Panc1 (cell line): ENCODE measurements at places on chromosomes 16 and 17.
A peak's percentile ranks its signal among the peaks of the same experiment; 100 is the strongest.

GRCh38 chr17:44155488-44155887, 13.8 kb downstream of the HROB start:
- DNase-seq: no peak

GRCh38 chr17:288802-289356, 63.7 kb downstream of the RPH3AL start:
- DNase-seq: no peak

DNA sequence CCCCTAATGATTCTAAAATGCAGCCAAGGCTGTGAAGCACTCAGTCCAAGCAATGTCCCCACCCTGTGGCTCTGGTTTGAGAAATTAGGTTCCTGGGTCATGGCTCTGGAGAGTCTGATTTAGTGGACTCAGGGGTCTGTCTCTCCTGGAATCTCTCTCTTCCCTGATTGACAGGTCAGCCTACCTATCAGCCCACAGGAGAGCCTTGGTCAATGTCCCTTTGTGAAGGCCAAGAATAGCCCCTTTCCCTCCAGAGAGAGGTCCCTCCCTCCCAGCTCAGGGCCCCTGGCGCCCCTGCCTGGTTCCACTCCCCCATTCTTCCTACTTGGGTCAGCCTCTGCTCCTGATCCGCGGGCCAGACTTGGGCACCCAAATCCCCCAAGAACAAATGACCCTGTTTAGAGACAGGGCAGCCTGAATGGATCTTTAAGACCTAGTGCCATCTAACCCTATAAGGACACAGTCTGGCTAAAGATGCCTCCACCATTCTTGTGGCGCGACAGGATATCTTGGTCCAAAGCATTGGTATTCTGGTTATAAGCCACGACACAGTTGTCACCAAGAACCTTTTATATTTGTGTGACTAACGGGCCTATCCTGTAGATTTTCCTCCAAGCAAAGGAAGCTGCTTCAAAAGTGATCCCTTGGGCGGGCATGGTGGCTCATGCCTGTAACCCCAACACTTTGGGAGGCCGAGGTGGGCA, 38.3 kb upstream of the PRSS54 start:
- DNase-seq: no peak

DNA sequence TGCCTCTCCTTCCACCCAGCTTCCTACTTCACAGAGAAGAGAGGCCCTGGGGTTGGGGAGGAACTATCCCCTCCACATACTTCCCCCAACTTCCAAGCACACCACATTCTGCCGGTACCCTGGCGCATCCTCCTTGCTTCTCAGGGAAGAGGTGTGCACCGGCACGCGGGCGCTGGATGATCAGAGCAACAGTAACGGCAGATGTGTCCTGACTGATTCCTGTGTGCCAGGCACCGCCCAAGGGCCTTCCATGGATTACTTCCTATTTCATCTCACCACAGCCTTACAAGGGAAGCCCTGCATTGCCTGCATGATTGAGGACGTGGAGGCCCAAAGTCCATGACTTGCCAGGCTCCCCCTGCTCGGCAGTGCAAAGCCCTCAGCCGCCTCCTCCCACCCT, 21.1 kb upstream of the MLKL start:
- no peak for DNase-seq

- DNase-seq: no peak
Observed at GRCh38 chr16:54696970-54697369, 233.7 kb upstream of the IRX5 start.

GRCh38 chr16:27289669-27290068, 21.1 kb upstream of the NSMCE1 start:
- DNase-seq: no peak

DNA sequence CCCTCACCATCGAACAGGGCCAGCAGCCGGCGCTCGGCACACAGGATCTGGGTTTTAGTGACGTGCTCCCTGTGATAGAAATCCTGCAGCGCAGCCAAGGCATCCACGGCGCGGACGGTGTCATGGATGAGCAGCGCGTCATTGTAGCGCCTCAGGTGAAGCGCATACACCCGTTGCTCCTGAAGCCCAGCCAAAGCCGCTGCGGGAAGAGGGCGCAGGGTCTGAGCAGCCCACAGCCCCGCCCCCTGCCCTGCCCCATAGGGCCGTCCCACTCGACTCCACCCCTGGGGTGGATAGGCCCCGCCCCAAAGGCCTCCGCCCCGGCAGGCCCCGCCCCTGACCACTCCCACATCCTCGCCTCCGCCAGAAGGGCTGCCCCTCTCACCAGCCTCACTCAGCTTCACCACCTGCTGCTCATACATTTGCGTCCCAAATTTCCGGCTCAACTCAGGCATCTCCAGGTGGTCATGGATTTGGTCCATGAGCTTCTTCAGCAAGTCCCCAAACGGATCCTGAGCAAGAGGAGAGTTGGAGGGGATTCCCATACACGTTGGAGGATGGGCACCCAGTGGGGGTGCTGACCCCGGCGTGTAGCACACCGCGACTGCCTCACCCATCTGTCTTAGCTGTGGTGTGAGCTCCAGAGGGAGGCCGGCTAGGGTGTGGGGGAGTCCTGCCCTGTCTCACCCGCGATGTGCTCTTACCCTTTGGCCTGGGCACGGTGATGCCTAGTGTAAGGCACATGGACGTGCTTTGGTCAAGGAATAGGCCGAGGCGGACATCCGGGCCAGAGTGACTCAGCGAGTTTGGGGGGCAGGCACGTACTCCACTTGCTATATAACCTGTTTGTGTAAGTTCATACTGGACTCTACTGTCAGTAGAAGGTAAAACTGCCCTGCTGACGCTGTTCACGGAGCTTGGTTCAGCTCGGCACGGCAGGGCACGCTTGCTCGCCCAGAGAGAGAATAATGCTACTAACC, 4.6 kb downstream of the DHX58 start:
- no peak for DNase-seq

GRCh38 chr16:8931859-8932258, 31.8 kb downstream of the USP7 start:
- DNase-seq: no peak

- no peak for DNase-seq
Observed at GRCh38 chr17:29592850-29593551, at the start of gene ANKRD13B. Gene ANKRD13B (plus strand): TSS chr17:29593132. CDS start chr17:29593622, 490 bp downstream.

DNA sequence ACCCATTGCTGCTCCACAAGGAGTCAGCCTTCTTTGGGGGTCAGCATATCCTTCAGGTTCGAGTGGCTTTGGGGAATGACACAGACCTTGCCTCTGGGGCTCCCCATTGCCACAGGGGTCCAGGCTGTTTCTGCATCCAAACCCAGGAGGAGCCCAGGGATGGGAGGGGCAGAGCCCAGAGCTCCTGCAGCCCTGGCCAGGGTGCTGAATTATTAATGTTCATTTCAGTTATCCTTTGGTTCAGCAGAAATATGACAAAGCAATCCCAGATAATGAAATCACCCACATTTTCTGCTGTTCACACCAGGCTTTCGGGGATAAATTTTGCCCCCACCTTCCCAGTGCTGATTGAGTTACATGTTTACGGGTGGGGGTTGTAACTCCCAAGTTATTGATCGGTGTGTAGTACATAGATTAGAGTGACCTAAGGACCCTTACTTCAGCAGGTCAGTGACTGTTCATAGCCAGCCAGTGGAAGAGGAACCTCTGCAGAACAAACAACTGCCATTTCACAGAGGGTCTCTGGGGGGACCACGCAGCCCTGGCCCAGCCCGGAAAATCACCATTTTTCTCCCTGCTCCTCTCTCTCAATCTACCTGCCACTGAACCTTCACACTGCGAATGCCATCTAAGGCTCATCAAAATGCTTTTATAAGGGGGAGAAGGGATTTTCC, 240.3 kb upstream of the N4BP1 start:
- DNase-seq: no peak

DNA sequence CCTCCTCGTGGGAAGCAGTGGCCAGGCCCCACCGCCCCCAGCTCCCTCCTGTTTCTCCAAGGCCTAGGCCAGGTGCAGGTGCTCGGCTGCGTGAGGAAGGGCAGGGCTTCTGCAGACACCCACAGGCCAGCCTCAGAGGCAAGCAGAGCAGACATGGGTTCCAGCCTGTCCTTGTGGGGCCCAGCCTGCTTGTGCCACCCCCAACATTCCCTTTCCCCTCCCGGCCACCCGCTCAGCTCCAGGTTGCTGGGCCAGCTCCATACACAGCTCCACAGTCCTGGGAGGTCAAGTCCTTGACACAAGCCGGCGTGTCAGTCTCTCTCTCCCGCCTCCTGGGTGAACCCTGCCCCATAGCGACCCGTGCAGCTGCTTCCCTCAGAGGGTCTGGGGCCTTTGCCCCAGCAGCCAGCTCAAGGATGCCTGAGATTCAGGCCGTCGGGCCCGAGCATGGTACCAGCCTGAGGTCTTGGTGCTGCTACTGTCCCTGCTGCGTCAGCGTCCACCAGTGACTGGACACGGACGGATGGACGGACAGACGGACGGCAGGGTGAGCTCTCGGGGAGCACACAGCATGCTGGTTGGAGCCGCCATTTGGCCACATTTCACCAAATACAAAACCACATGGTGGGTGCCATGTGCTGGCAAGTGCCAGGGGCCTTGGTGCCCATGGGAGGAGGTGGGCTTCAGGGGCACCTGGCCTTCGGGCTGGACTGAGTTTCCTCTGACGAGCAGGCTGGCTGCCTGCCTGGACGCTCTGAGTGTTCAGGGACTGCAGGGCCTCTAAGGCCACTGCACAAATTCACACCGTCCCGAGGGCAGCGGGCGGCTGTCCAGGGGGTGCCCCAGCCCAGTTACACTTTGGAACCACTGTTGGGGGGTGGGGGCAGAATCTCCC, 8.0 kb downstream of the SECTM1 start:
- no peak for DNase-seq

GRCh38 chr16:85945424-85945751, 46.4 kb downstream of the IRF8 start:
- DNase-seq: no peak

DNA sequence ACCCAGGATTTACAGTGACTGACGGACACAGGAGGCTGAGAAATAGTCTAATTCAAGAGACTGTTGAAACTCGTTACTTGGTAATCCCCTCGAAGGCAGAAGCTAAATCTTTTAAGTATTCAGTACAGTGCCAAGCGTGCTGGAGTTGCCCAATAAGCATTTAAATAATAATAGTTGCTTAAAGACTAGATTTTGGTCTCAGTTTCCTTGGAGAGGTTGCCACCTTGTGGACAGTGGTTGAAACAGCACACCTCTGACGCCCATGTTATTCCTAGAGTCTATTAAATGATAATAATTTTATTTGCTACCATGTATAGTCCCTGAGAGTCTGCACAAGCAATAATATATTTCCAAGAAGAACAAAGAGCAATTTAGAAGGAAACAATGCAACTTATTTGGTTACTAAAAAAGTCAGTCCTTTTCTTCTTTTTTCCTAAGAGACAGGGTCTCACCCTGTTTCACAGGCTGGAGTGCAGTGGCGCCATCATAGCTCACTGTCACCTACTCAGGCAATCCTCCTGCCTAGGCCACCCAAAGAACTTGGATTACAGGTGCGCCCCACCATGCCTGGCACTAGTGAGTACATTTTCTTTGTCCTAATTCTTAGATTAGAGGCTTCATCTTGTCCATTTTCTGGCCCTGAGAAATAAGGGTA, 138.0 kb upstream of the NUDT7 start:
- peak; percentile 41 for DNase-seq

GRCh38 chr16:50298075-50298460, 31.7 kb downstream of the ADCY7 start:
- no peak for DNase-seq

DNA sequence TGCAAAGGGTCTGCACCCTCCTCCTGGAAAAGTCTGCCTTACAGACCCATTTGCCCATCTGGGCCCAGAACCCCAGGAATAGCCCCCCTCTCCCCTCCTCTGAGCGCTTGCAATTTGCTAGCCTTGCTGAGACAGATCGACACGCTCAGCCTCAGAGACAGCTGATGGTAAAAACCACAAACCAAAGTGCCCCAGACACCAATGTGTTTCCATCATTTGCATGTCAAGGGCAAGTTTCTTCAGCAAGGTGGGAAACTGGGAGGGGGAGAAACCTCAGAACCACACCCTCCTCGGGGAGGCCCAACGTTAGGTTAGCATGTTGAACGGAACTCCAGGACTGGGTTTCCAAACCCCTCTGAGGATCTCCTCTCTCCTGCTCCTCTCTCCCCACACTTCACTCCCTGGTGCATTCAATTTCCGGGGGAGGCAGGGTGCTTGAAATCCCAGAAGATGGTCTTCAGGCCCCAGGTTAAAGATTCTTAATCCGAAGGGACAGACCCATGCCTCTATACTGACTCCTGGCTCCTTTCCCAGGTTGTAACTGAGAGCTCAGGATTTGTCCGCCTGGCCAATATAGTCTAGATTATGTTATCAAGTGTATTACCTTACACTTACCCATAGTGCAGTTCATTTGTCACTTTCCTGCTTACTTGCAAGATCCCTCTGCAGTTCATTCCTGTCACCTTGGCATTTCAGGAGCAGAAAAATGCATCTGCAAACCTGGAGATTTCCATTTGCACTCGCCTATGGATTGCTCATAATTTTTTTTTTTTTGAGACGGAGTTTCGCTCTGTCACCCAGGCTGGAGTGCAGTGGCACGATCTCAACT, 1.3 kb upstream of the CUEDC1 start:
- no peak for DNase-seq

GRCh38 chr17:57677301-57677700, 67.8 kb downstream of the CCDC182 start:
- DNase-seq: no peak

DNA sequence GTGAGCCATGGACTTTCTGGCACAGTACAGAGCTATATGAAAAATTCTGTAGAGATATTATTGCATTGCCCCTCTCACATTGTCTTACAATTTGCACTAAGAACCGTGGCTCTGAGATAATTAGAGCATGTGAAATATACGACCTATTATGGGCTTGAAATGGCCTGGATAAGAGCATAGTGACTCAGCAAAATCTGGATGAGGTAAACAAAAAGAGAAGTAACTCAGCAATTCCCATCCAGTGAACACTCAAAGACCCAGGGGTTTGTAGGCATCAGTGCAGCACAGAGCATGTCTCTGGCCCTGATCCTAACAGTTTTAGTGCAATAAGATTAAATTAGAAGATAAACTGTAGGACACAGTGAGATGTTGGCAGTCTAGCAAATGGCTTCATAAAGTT, 317.2 kb upstream of the MYOCD start:
- DNase-seq: no peak

DNA sequence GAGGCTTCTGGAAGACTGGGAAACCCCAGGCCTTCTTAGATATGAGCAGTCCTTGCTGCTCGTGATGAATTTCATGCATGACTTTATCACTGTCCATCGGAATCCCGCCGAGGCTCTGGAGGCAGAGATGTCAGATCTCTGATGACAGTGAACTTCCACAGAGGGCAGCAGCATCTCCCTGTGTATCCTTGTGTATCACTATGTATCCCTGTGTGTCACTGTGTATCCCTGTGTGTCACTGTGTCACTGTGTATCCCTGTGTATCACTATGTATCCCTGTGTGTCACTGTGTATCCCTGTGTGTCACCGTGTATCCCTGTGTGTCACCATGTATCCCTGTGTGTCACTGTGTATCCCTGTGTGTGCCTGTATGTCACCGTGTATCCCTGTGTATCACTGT, 160.2 kb upstream of the CHMP6 start:
- DNase-seq: no peak

GRCh38 chr17:71023249-71024030, 854.1 kb downstream of the KCNJ2 start:
- no peak for DNase-seq

DNA sequence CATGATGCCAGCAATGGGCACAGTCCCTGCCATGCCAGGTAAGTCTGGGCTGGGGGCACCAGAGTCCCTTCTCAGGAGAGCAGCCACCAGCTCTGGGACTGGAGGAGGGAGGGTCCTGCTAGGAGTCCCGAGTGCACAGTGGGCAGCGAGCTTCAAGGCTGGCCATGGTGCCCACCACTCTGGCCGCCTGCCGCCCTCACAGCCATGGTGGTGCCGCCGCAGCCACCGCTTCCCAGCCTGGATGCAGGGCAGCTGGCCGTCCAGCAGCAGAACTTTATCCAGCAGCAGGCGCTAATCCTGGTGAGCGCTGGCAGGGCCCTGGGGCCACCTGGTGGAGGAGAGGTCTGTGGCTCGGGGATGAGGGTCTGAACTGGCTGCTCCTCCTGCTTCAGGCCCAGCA, 17.9 kb upstream of the SMIM5 start:
- no peak for DNase-seq
